CD4-positive, alpha-beta T cell treated with Interleukin-2 at 100 ng/mL for 4 hours (primary cell): ENCODE measurements at places on chromosomes 3 and 15.

DNA sequence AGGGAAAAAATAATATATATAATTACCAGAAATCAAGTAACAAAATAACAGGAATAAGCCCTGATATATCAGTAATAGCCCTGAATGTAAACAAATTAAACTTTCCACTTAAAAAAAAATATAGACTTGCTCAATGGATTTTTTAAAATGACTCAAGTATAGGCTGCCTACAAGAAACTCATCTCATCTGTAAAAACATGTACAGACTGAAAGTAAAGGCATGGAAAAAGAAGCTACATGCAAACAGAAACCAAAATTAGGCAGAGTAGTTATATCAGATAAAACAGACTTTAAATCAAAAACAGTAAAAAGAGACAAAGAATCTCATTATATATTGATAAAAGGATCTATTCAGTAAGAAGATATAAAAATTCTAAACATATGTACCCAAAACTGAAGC, 82.4 kb upstream of the STT3B start:
- DNase-seq: no peak

DNA sequence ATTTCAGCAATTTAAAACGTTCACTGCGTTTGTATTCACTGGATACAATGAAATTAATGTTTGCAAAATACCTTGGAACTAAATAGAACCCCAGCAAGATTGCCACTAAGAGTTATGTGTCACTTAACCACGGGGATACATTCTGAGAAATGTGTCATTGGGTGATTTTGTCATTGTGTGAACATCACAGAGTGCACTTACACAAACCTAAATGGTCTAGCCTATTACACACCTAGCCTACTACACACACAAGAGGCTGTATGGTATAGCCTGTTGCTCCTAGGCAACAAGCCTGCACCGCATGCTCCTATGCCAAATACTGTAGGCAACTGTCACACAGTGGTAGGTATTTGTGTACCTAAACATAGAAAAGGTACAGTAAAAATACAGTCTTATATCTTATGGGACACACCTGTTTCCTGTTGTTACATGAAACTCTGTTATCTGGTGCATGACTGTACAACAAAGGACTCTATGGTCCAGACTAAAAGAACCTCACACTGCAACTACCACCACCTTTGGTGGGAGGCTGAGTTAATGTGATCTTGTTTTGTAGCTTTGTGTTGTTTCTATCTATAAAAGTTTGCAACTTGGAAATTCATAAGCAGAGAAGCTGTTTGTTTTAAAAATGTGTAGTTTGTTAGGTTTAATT, 92.2 kb upstream of the NTRK3 start:
- DNase-seq: no peak

DNA sequence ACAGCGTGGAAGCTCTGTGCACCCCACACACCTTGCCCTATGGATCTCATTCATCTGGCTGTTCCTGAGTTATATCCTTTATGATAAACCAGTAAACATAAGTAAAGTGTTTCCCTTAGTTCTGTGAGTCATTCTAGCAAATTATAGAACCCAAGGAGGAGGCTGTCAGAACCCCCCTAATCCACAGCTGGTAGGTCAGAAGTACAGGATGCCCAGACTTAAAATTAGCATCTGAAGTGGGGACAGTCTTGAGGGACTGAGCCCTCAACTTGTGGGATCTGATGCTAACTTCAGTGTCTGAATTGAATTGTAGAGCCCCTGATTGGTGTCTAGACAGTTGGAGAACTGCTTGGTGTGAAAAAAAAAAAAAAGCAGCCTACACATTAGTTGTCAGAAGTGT, 75.1 kb downstream of the B3GNT5 start:
- no peak for DNase-seq

GRCh38 chr15:58574631-58575030, 142.8 kb downstream of the LIPC start:
- DNase-seq: no peak

GRCh38 chr3:112767777-112768176, 78.9 kb downstream of the CD200R1L start:
- DNase-seq: no peak

DNA sequence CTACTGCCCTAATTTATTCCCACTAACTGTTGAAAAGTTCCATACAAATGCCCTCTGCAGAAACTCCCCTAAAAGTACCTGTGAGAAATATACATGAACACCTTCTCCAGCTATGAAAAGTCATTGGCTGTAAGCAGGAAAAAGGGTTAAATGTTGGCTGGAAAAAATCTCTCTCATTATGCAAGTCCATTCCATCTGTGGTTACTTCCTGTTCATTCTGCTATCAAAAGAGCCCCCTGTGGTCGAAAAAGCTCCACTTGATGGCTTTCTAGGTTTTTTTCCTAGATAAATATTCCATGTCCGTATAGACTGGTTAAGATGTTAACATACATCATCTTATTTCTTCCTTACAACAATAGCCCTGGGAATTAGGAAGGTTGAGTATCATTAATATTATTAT, 56.2 kb upstream of the AKAP13 start:
- no peak for DNase-seq

DNA sequence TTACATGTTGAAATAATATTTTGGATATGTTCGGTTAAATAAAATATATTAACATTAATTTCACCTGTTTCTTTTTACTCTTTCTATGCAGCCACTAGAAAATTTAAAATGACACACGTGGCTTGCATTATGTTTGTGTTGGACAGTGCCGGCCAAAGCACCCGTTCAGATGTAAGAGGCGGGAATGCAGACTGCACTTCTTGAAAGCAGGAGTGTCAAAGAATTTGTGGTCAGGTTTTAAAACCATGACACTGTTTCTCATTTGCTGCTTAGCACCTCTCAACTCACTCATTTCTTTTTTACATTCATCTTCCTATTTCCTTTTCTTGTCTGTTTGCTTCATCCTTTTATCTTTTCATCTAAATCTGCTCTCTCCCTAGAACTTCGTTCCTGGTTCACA, 35.3 kb upstream of the MINAR1 start:
- DNase-seq: no peak

DNA sequence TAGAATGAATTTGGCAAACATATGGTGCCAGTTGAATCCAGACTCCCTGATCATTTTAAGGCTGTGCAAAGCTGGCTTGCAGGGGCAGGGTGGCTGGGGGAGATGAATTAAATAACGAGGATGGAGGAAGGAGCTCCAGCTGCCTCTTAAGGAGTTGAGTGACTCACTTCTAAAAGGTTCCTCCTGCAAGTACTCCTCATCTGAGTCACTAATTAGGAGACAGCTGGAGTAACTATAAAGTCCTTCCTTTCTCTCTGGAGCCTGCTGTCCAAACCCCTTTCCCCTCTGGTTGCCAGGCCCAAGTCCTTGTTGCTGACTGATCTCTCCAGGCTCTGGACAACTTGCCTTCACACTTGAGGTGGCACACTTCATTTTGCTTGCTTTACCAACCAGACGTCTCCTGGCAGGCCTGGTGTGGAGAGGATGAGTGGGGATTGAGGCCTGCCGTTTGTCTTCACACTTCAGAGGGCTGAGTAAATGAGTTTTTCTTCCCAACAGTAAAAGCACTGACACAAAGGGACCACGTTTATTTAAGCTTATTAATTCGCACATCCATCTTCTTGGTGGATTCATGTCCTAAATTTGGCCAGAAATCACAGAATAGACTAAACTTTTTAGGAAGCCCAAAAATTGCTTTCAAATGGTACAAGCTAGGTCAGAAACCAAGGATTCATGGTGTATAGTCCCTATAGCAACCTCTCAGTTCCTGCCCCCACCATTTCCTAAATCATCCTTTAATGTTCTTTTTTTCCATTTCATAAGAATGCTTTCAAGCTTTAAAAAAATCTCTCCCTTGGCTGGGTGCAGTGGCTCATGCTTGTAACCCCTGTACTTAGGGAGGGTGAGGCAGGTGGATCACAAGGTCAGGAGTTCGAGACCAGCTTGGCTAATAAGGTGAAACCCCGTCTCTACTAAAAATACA, 90.5 kb upstream of the MYRIP start:
- DNase-seq: no peak

GRCh38 chr15:44340410-44340809, 51.9 kb downstream of the GOLM2 start:
- DNase-seq: no peak

GRCh38 chr3:59456852-59457485, 407.1 kb upstream of the CFAP20DC start:
- DNase-seq: no peak

DNA sequence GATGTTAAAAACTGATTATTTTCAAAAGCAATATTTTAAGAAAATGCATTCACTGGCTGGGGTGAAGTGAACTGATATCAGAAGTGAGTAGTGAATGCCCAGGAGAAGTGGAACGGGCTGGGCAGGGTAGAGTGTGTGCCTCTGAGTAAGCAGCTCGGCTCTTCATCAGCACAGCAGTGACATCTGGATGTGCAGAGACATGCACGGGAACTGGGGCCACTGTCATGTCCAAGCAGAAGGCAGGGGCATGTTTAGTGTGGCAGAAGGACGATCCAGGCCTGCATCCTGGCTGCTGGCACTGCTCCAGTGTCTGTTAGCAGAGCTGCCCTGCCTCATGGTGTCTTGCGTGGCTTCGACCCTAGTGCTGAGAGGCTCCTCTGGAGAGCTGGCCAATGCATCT, 305.6 kb upstream of the LRRFIP2 start:
- DNase-seq: no peak

DNA sequence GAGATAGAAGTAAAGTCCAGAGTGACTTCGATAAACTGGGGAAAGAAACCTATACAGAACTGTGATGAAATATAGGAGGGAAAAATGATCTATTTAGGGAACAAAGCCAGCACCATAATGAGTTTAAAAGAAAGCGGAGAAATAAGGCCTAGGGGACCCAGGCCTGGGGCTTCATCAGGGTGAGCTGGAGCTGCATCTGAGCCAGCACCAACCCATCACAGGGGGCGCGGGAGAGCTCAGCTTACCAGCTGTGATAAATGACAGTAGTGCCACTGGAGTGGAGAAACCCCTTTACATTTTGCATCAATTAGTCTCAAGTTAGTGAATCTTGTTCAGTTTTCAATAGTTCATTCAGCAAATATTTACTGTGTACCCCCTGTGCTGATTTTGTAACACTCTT, 21.3 kb downstream of the PODXL2 start:
- DNase-seq: no peak

DNA sequence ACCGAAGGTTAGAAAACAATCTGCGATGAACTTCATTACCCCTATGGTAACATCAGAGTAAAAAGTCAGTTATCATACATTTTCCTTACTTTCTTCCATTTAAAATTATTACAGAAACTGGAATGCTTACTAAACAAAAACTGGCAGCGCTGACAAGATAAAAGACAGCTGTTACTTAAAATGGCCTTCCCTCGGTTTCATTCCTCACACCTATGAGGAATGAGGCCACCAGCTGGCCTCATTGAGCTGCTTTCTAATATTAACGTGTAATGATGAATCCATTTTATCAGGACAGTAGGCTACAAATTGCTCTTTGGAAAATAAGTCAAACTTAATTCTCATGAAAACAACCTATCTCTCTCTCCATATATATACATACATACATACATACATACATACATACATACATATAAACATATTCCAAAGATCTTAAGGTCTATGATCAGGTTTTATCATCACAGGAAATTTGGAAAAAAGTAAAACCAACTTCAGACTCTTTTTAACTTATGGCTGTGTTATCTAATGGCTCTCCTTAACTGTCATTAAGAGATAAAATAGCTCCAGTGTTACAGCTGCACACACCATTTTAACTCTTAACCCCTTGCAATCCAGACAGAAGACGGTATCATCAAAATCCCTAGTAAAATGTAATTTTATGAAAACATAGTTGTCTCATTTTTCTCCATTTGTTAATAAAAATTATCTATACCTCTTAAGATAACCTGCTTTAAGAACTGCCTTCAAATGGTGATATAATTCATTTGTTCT, 5.2 kb downstream of the CCNL1 start:
- DNase-seq: no peak

- DNase-seq: no peak
These were observed 23.9 kb upstream of the CDCP1 start for GRCh38 chr3:45170096-45170495.

DNA sequence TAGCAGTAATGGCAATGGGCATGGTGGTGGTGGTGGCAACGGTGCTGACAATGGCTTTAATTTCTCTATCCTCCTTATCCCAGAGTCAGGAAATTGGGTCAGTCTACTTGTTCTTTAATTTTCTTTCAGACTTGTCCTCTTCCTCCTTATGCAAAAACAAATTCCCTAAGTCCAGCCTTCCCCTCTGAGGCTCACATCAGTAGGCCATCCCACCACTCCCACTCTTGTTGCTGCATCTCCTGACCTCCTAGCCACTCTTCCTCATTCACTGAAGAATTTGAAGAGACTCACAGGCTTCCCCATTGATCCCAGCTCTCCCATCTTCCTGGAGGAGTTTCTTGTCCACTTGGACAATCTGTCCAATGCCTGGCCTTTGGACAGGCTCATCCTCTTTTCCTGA, 19.9 kb downstream of the DNAJB8 start:
- DNase-seq: no peak

DNA sequence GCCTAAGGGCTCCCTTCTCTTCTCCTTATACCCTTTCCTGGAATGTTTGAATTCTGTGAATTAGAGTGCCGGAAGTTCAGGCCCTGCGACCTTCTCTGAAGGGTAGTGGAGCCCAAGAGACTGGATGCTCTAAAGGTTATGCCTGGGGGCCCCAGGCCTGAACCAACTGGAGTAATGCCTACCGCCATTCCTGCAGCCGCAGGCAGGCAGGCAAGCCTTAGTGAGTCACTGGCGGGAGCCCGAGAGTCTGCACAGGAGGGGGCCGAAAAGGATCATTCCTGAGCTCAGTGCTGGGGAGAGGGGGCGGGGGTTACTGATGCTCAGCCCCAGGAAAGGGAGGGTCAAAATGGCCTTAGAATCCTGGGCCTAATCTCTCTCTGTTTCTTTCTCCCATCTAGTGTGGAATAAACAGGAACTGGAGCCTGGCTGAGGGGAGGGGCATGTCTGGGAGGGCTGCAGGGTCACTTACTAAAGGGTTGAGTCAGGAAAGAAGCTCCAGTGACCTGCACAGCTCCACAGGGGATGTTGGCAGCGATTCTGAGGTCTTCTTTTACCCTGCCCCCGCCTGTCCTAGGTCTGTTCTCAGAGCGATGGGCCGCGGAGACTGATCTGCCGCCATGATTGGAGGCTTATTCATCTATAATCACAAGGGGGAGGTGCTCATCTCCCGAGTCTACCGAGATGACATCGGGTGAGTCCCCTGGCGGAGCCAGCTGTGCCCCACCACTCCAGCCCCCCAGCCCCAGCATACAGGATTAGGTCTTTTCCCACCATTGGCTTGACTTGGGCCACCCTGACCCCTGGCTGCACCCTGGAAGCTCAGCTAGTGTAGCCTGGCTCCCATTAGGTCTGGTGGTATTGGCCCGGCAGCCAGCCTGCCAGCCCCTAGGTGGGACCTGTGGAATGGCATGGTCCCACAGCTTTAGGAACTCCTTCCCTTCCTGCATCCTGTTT, 2.0 kb downstream of the AP2M1 start:
- DNase-seq: no peak
